Stimulated activated CD4-positive, alpha-beta T cell treated with anti-CD3 and anti-CD28 coated beads, Interleukin-1b, Interleukin-23, amount 100 ng/mL, for 4 hours (primary cell): ENCODE measurements at places on chromosomes 6 and 20.

GRCh38 chr6:31339210-31339609, 17.8 kb downstream of the HLA-B start:
- no peak for DNase-seq

GRCh38 chr6:159061805-159062563, 17.2 kb upstream of the TAGAP start:
- DNase-seq: no peak

- no peak for DNase-seq
Observed at GRCh38 chr6:90619221-90619620, 32.3 kb upstream of the MAP3K7 start.

GRCh38 chr6:24664046-24664987, 2.4 kb downstream of the TDP2 start:
- DNase-seq: no peak

DNA sequence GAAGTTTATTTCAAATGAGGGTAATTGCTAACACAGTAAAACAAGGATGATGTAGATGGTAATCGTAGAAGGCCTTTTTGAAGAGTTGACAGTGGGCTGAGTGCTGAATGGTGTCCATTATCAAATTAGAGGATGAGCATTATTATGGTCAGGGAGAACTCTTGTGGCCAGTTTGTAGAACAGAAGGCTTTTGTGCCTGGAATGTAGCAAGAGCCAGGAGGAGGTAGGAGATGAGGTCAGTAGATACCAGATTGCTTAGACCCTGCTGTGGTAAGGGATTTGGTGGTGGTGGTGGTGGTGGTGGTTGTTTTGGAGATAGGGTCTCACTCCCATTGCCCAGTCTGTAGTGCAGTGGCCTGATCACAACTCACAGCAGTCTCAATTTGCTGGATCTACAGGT, 6.2 kb downstream of the CSE1L start:
- DNase-seq: no peak

DNA sequence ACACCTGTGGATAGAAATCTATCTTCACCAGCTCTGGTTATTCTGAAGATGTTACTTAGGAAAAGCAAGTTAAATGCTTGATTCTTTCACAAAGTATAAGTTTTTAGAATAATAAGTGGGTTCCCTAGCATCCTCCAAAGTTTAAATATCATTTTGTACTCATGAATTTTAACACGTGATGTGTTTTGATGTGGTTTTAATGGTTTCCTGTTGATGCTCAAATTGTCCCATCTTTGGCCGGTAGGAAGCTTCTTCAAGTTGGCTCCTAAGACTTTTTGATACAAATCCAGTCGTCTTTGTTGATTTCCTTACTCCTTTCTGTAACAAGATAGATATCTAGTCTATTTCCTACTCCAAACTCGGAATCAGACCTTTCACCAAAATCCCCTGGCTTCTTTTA, 94.5 kb upstream of the STXBP5 start:
- DNase-seq: no peak

DNA sequence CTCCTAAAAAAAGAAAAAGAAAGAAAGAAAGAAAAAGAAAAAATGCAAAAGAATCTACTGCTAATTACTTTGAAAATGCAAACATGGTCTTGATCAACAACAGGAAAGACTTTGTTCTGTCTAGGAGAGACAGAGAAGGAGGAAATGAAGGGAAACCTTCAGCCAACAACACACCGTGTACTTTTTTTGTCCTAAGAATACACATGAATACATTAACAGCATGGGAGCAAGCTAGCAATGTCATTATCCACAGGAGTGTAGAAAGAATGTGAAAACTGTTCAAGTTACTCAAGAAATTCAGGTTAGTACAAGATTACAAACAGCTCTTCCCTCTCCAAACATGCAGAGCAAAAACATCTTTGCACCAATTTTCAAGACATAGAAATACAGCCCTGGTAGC, 326.3 kb downstream of the UBE3D start:
- DNase-seq: no peak

- DNase-seq: no peak
Observed at GRCh38 chr6:89675949-89676748, 37.6 kb upstream of the LYRM2 start.

DNA sequence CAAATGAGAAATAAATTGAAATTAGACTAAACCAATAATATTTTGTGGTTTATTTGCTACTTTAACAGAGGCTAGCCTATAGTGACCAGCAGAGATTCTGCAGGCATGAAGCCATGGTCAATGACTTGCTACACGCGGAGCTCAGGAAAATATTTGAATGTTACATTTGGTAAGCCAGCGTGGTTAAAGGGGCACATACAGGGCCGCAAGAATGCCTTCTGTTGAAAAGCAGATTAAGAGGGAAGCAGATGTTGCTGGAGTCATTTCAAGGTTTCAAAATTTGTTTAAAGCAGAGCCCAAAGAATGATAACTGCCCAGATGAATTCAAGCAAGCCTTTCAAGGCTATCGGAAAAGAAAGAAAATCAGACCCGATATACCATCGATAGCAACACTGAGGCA, 294.3 kb upstream of the MAN1A1 start:
- DNase-seq: no peak

- DNase-seq: no peak
Observed at GRCh38 chr6:165944002-165944466, 223.6 kb downstream of the TBXT start.

DNA sequence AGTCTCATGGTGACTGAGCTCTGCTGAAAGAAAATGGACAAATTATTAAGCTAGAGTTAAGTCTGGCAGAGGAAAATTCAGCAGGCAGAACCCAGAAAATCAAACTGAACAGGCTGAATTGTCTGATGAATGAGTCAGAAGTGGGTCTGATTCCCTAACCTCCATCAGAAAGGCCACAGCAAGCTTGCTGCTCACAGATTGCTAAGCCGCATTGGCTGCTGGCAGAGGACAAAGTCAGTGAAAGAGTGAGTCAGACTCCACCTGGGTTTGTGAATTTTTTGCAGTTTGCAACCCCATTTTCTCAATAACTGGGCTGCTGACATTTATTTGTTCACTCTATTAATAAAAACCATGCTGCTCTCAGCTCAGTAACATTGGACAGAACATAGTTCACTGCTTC, 191.3 kb downstream of the EPM2A start:
- DNase-seq: no peak

DNA sequence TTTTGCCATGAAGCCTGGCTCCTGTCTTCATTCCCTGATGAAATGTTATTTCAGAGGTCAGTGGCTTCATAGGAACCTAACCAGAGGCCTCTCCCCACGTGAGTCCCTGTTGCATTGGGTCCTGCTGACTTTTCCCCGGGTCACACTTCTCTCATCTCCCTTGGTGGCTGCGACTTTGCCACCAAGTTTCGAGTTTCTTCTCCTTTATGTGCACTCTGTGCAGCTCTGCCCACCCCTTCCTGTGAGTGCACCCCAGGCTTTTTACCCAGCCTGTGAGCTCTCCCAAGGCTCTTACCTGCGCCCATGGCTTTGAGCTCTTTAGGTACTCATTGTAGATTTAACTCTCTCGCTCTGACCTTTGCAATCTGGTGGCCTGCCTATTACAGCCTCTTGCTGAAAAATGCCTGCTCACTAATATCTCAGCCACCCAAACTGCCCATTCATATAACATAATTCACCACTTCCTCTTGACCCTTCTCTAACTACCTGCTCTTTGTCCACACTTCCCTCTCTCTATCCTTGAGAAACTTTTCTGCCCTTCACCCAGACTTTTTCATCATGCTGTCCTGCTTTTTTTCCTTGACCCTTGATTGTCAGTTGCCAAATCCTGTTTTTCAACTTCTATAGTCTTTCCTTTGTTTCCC, 105.9 kb downstream of the SASH1 start:
- no peak for DNase-seq

- DNase-seq: no peak
Observed at GRCh38 chr6:38775870-38776269, 60.8 kb downstream of the DNAH8 start.

DNA sequence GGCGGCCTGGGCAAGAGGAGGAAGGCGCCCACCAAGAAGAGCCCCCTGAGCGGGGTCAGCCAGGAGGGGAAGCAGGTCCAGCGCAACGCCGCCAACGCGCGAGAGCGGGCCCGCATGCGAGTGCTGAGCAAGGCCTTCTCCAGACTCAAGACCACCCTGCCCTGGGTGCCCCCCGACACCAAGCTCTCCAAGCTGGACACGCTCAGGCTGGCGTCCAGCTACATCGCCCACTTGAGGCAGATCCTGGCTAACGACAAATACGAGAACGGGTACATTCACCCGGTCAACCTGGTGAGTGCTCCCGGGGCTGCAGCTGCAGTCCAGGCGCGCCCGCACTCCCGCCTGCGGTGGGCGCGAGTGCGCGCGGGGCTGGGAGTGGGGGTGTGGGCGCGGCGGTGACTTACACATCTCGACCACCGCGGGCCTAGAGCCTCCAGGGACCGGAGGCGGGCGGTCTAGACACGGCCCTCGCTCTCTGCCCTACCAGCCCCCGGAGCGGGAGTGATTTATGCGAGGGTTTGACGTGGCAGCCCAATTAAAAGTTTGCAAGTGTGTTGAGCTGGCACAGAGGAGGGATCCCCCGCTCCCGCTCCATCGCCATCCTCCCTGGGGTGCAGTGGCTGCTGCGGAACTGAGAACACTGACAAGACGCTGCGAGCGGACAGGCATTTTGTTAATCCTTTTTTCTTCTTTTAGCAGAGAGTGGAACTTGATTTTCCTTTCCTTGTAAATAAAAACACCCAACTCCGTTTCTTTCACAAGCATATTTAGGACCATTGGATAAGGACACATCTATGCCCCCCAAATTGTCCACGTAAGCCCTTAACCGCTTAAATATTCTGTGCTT, 867 bp downstream of the TCF21 start:
- DNase-seq: no peak

- no peak for DNase-seq
Observed at GRCh38 chr6:148608199-148608951, 138.5 kb upstream of the UST start.

GRCh38 chr6:85756982-85757381, 114.3 kb upstream of the SYNCRIP start:
- no peak for DNase-seq

DNA sequence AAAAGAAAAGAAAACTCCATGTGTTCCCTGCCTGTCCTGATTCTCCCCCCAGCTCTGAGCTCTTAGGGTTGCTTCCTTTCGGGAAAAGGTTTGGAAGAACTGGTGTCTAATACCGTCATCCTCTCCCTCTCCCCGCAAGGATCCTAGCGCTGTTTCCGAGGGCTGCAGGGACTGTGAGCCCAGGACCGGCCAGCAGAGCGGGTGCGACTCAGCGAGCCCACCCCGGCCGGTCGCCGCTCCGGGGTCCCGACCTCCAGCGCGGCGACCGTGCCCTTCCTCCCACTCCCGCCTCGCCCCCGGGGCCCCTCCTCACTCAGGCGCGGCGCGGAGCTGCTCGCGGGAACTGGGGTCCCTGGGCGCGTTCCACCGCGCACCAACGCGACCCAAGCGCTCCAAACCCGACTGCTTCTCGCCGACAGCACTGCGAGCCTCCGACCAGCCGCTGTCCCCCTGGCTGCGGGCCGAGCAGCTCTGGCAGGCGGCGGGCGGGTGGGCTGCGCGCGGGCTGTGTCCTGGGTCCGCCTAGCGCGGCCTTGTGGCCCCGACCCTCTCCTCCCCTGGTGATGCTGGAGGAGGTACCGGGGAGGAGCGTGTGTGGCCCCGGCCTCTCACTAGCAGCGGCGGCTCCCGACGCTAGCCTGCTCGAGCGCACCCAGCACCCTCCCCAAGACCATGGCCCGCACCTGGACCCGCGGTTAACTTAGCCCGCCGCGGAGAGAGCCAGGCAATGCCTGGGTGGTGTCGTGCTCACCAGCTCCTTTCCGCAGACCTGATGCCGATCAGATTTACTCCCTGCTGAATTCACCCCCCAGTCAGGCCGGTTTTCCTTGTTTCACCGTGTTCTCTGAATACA, at the start of gene PLA2G7:
Gene PLA2G7 (minus strand): TSS at position 509 of the 853 bp plus-strand sequence. CDS start 12,484 bp downstream, outside the sequence.
- no peak for DNase-seq

- no peak for DNase-seq
Observed at GRCh38 chr6:139852488-139853140, 478.2 kb upstream of the CITED2 start.

DNA sequence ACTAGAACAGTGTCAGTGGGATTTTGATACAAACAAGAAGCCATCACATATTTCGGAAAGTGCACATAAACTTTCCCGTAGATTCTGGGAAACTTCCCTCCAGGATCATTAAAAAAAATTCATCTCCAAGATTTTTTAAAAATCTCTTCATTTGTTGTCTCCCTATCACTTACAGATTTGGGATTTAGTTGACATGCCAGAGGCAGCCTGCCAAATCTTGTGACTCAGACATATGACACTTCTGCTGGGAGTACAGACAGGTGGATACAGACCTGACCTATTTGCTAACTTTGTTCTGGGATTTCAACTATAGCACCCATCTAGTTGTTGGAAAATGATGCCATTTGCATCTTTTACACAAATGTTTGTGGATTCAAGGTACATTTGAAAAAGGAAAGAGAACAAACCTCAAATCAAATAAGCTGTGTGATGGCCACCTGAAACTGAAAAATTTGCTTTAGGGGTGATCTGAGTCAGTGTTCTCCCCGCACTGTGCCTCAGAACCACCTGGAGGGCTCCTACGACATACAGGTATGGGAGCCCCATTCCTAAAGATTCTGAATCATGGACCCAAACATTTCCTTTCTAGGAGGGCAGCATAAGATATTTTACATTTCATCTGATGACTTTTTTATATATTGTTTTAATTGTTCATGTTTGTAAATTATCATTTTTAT, 21.9 kb upstream of the CD2AP start:
- no peak for DNase-seq

DNA sequence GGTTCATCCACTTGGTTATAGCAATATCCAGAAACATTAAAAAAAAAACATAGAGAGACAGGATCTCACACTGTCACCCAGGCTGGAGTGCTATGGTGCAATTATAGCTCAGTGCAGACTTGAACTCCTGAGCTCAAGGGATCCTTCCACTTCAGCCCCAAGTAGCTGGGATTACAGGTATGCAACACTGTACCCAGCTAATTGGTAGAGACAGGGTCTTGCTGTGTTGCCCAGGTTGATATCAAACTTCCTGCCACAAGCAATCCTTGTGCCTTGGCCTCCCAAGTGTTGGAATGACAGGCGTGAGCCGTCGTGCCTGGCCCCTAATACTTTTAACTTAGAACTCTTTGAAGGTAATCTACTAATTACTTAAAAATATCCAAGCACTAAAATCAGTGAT, 818 bp upstream of the SLC17A1 start:
- no peak for DNase-seq

DNA sequence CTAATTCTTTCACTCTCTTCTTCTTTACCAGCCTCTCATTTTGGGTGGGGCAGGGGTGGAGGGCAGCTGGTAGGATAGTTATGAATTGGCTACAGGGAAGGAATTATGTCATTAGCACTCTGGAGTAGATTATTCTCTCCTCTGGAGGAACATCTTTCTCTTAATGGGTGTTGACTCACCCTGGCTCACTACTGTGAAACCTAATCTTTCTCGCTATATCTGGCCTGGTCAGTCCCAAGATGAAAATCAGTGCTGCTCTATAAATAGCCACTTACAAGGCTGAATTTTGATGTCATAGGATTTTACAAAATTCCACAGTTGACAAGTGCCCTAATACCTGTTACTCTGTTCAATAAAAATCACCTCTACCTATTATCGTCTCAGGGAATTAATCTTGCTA, 151.3 kb downstream of the COL9A1 start:
- no peak for DNase-seq

- DNase-seq: no peak
Observed at GRCh38 chr20:21496452-21496851, 17.4 kb downstream of the NKX2-2 start.

- no peak for DNase-seq
Observed at GRCh38 chr6:36873612-36874442, 776 bp downstream of the PPIL1 start.
